M059J (cell line): ENCODE measurements at places on chromosomes 2 and 18. TPM values are rescaled to one million over a fixed set of nuclear protein-coding genes. Genes with fewer than 3 reads are reported as not detected.

GRCh38 chr2:144274131-144274530 lies 245.8 kb downstream of the ZEB2 start:
- peak; percentile 5 for DNase-seq

The OR6B2 gene
- total RNA-seq = not detected in 2 replicates

DNA sequence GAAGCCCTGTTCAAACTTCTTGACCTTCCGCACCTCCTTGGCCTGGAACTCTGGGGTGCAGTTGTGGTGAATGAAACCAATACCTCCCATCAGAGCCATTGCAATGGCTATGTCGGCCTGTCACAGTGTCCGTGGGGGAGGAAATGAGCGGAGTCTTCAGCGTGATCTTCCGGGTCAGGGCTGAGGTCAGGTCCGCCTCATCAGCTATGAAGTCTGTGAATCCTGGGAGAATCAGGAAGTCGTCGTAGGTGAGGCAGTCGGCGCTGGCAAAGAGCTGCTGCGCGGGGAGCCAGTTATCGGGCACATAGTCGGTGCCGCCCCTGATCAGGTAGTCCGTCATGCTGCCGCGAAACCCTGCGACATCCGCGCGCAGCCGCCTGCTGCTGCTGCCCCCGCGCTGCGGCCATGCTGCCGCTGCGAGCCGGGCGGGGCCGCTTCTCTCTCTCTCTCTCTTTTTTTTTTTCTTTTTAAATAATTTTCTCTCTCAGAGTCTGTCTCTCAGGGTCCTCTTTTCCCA lies 154.1 kb upstream of the ZSWIM2 start:
- DNase-seq = no peak

The ITGAV gene
- 45.9 and 69.9 TPM in 2 replicates for total RNA-seq

The IL36B gene
- total RNA-seq = not detected in 2 replicates

The GREB1L gene
- total RNA-seq = 3.9 and 8.9 TPM in 2 replicates

GRCh38 chr2:99623613-99624012 lies 133.8 kb upstream of the REV1 start:
- no peak for DNase-seq

DNA sequence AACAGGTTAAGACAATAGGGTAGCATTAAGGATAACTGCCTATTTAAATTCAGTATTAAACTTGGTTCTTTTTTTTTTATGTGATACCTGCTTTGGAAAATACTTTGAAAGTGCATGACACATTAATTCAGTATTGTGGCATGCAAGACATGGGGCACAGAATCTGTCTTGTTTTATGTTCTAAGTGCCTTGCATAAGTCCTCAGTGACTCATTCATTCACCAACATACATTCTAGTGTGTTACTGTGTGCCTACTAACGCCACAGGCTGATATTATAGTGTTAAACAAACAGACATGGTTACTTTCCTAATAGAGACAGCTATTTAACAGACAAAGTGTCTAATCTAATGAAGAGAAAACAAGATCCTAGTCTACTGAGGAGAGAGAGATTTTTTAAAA lies 91.7 kb downstream of the GCA start:
- peak; percentile 8 for DNase-seq

The SUMO1 gene
- total RNA-seq = 207 and 214 TPM in 2 replicates

- DNase-seq = no peak
Measured at GRCh38 chr2:119393971-119394748, 27.4 kb downstream of the DBI start.

The TCF7L1 gene
- 0.05 TPM in 1 of 2 replicates, not detected in the other for total RNA-seq

The CDCA7 gene
- total RNA-seq = 13.1 and 16.6 TPM in 2 replicates

DNA sequence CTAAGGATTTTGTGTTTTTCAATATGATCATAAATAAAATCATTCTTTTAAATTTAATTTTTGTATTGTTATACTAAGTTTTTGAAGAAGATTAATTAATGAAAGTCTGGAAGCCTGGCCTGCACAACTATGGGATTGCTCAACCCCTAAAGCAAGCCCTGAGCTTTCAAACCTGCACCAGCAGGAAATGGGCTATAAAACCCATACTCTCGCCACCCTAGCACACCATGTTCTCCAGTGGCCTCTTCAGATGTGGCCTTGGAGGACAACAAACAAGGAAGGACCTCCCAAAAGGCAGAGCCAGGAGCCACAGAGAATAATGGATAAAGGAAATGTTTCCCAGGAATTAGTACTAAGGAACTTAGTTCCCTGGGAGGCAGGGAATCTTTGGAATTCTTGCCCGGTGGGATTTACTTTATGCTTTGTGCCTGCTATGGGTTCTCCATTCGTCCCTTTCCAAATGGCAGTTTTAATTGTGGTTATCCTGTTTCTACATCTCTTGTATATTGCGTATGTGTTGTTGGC lies 212.5 kb downstream of the ZFP36L2 start:
- no peak for DNase-seq

The SERPINB11 gene
- total RNA-seq = not detected in 2 replicates

- no peak for DNase-seq
Measured at GRCh38 chr18:62434798-62435197, 88.0 kb upstream of the ZCCHC2 start.

The CENPA gene
- total RNA-seq = 22.0 and 33.3 TPM in 2 replicates

DNA sequence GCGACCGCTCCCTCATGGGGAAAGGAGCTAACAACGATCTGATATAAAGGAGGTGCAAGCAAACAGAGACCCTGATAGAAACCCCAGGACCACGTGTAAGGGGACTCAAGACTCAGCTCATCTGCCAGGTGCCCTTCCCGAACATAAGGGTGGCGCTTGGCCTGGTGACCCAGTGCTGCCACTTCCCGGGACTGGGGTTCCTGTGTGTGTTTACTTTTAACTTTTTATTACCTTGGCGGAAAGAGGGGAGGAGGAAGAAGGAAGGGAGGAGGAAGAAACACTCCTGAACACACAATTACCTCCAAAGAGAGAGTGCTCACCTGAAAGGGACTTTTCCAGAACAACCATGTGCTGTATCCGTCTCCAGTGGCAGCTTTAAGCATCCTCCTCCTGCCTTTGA lies 56.5 kb upstream of the EDAR start:
- no peak for DNase-seq

DNA sequence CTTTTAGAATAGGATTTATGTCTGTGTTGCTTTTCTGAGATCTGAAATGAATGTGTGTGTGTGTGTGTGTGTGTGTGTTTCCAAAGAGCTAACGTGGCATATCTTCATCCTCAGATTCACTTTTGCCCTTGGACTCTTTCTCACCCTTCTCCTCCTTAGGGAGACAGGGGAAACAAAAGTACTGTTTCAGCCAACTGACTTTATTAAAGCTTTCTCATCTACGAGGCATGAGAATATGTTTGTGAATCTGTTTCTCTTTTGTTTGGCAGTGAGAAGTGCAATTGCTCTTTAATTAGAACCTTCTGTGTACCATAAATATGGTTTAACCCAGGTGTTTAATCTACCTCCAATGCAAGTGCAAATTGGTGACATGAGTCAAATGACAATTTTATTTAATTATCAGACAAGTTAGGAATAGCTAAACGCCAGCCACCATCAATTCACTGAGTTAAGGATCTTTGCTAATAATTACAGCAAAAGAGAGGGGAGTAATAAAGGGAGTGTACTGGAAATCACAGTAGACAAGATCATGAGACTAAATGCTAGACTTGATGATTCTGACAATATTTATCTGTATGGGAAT lies 186.4 kb upstream of the COL3A1 start:
- peak; percentile 27 for DNase-seq

DNA sequence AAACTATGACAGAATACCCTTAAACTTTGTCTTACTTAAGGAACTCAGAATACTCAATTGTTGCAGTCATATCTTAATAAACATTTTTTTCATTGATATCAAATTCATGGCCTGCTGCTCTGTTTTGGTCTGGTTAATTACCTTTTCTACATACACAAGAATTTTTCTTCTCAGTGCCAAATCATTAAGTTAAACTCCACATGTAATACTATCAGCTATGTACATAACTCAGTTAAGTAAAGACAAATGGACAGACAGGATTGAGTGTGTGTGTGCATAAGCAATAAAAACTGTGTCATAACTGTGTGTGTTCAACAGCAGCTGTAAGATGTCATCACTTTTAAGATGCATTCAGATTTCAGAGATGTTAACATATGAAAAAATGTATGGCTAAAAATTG lies 34.4 kb downstream of the VRK2 start:
- no peak for DNase-seq

DNA sequence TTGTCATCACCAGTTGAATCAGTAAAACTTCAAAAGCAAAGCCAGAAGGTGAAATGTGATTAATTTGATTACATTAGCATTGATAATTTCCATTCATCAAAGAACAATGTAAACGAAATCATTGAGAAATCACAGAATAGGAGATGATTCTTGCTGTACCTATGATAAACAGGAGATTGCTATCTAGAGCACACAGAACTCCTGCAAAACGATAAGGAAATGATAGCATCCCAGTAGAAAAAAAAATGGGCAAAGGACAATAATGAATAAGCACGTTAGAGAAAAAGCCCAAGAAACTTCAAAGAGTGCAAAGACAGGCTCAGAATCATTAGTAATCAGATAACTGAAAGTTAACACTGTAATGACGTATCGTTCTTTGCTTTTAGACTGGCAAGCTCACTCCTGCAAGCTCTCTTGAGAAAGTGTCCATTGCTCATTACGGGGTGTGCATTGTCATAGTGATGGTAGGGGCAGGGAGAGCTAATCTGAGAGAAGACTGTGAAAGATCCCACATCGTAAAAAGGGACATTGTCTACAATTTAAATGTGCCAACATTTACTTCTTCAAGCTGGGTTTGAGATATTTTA lies 143.6 kb downstream of the SPP2 start:
- peak; percentile 62 for DNase-seq

DNA sequence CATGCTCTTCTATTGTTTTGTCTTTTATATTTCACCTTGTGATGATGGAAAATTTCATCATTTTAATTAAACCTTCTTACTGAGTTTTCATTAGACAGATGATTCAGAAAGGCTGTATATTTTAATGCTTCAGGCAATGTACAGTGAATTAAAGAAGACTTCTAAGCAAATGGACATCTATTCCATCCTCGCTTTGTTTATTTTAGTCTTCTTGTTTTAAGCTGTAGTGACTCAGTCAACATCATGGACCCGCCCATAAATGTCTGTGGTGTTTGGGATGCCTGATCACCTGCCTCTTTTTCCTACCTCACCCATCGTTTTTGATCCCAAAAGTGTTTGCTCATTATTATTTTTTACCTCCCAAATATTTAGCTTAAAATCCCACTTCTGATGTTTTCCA lies 43.1 kb downstream of the KYNU start:
- DNase-seq = peak; percentile 59

DNA sequence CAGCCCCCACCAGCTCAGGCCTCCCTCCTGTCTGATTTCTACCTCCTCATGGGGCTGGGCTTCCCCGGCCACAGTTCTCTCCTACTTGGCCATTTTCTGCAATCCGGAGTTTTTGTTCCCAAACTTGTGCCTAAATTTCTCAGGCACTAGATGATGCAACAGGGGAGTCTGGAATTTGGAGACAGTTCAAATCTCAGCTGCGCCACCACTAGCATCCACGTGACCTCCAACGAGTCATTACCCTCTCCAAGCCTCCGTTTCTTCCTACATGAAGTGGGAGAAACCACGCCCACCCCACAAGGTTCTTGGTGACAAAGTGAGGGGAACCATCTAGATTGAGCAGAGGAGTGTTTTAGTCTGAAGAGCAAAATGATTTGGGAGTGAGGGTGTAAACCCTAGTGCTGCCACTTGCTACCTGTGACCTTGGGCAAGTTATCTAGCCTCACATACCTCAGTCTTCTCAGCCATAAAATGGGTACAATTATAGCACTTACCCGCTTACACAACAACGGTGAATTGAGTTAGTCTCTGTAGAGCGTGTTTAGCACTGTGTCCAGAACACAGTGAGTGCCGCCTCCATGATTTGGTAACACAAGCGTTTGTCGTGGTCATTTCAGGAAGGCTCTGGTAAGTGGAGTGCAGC lies 61.4 kb upstream of the ASAP2 start:
- peak; percentile 52 for DNase-seq

DNA sequence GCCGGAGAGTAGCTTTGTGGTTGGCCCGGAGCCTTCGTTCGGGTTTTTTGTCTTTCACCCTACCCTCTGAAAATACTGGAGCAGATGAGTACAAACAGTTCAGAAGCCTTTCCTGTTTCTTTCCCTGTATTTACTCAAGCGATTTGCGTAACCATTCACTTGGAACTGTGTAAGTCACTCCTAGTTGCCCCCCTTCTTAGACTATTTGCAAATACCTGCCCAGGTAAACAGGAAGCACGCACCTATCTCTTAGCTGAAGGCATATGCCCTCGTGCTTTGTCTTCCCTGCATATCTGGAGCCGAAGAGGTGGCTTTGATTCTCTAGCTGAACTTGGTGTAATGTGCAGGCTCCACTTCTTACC lies 1.4 kb downstream of the KCNS3 start:
- DNase-seq = no peak

DNA sequence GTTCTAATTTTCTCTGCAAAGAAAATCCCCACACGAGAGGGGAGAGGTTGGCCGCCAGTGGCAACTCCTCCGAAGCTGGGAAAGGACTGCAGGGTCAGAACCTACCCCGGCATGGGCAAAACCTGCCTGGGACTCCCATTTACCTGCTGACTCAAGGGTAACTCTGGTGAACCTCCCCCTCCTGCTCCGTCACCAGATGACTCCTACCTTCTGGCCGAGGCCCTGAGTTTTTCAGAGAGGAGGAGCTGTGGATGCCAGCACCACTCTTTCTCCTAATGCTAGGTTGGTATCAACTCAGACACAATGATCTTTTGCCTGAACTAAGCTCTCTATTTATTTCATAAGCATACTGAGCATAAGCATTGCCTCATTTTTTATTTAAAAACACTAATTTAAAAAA lies 96.6 kb downstream of the ALPK2 start:
- no peak for DNase-seq

DNA sequence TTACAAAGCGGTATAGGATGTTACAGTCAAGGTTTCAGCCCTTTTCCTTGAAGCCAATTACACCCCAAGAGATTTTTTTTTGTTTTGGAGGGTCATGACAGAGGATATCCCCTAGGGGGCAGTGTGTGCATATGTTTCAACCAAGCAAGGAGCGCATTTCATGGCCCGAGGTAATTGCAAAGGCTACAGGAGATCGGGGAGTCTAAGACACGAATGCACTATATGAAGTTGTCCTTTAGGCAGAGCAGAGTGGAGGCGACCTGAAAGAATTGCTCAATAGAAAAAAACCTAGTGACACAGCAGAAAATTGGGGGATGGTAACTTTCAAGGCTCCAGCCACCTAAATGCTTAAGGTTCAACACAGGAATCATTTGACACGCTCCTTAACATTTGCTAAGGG lies 219.8 kb upstream of the PARD3B start:
- peak; percentile 81 for DNase-seq

- no peak for DNase-seq
Measured at GRCh38 chr2:31304816-31305215, 70.9 kb downstream of the EHD3 start.

GRCh38 chr2:12300927-12301326 lies 415.8 kb upstream of the TRIB2 start:
- DNase-seq = peak; percentile 66
